ENCODE measurements at places on chromosomes 16 and 17.

DNA sequence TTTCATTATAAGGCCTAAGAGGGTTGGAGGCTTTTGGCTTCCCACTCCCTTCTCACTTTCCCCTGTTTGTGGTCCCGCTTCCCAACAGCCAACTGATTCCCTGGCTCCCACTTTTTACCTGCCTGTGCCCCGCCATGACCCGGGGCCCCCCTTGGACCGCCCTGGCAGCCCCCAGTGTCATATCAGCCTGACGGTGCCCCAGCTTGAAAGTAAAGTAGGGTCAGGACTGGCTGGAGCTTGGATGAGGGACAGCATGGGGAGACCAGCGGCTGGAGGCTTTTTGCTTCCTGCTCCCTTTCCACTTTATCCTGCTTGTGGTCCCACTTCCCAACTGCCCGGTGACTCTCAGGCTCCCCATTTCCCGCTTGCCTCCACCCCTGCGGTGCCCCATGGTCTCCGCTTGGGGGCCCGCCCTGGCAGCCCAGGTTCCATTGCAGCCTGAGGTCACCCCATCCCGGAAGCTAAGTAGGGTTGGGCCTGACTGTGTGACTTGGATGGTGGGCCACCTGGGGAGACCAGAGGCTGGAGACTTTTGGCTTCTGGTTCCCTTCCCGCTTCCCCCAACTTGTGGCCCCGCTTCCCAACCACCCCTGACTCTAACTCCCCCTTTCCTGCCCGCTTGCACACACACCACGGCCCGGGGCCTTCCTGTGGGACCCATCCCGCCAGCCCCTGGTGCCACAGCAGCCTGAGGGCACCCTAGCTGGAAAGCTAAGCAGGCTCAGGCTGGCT is 2274.7 kb downstream of the TP53TG3F start:
- no peak for DNase-seq

- no peak for DNase-seq
These were observed 127.3 kb downstream of the KATNIP start for GRCh38 chr16:27677263-27677662.

- no peak for DNase-seq
These were observed 54.9 kb downstream of the SNX11 start for GRCh38 chr17:48162306-48162934.

DNA sequence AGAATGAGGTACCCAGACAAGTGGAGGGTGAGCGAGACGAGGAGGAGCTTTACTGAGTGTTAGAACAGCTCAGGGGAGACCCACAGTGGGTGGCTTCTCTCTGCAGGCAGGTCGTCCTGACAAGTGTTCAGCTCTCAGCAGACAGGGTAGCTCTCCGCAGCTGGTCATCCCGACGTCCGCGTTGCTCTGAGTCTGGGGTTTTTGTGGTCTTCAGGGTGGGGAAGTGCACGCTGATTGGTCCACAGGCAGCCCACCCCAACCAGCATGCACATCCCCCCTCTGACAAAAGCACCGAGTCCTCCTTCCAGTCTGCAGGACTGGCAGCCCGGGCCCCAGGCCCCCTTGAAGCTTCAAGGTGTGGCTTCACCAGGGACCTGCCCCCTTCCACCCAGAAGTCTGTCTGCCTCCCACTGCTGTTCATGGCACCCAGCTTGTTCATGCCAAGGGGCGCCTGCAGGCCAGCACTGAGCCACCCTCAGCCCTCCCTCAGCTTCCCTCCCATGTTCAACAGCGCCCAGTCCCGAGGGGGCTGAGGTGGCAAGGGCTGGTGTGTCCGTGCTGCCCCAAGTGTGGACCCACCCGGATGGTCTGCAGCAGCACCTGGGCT is 19.9 kb upstream of the WDR45B start:
- no peak for DNase-seq

GRCh38 chr17:40533896-40534295 is 31.4 kb downstream of the CCR7 start:
- no peak for DNase-seq

DNA sequence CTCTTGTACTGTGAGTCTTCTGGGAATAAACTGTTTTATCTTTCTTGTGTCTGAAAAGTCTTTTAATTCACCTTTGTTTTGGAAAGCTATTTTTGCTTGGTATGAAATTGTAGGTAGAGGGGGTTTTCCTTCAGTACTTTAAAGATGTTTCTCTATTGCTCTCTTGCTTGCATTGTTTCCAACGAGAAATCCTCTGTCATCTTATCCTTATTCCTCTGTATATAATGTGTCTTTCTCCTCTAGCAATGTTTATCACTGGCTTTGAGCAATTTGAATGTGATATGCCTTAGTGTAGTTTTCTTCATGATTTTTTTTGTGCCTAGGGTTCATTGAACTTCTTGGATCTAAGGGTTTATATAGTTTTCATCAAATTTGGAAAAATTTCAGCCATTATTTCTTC is 96.3 kb downstream of the CDK5R1 start:
- no peak for DNase-seq

- DNase-seq, result no peak
These were observed 41.6 kb downstream of the PIMREG start for GRCh38 chr17:6485646-6486412.

DNA sequence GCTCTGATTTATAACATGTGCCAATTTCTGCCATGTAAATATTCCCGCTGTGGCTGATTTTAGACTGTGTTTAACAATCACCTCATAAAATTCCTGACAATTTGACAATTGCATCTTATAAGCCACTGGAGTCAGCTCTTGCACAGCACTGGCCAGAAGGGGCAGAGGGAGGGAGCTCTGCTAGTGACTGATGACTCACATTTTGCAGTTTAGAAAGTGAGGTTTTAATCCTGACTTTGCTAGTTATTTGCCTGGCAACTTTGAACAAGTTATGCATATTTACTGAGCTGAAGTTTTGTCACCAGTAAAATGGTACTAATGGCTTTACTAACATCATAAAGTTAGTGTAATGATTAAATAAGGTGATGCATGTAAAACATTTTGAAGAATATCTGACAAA is 452.3 kb downstream of the CNTNAP4 start:
- DNase-seq, result no peak

Measured in stimulated activated CD8-positive, alpha-beta memory T cell treated with anti-CD3 and anti-CD28 coated beads, Interleukin-7, amount 100 ng/mL, for 1 hour (primary cell).